ENCODE measurements at places on chromosomes 6 and 20.

- peak; percentile 33 for DNase-seq
Measured at GRCh38 chr20:50635676-50636600, 55.4 kb downstream of the RIPOR3 start.

- DNase-seq, result no peak
Measured at GRCh38 chr6:134585517-134585873, 267.6 kb upstream of the SGK1 start.

DNA sequence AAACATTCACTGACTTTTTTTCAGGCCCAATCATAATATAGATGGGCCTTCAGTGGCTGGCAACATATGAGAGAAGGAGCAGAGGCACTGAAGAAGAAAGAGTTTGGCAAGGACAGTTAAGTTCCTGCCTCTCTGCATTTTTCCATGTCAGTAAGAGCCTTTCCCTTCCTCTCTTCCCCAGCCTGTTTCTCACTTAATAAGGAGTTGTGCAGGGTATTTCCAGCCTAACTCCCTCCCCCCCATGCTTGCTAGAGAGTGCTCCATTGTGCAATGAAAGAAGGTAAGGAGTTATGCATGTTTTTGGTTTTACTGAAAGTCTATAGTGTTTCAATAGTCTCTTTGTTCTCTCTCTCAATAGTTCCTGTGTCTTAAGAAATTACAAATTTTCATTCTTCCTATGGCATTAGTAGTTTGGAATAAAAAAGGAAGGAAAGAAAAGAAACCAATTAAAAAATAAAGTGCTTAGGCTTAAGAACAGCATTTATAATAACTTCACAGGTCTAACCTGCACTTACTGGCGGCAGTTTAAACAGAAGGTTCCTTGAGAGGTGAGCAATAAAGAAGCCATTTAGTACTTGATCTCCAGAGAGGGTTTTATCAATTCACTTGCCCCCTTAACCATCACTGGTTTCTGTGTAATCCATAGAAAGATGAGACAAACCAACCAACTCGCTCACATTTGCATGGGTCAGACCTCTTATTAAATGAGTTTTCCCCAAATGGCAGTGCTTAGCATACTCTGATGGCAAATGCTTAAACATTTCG is 251.1 kb downstream of the PTPRT start:
- no peak for DNase-seq

- no peak for DNase-seq
Measured at GRCh38 chr6:168189200-168190013, 110.4 kb upstream of the FRMD1 start.

DNA sequence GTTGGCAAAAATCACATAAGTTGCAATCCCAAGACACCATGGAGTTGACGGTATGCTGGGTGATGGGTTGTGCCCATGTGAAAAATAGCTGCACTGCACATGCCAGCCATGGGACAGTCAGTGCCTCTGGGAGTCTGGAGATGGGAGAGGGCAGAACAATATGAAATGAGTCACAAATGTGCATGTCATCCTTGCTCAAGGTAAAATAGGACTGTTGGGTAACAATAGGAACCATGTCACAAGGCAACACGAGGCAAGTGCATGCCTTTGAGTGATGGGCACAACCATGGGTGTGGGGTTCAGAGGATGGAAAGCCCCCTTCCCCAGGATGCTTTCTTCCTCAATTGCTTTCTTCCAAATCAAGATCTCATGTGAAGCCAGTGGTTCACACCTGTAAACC is 70.5 kb upstream of the PIM1 start:
- DNase-seq, result no peak

- no peak for DNase-seq
Measured at GRCh38 chr6:39225946-39226437, 3.3 kb downstream of the KCNK5 start.

DNA sequence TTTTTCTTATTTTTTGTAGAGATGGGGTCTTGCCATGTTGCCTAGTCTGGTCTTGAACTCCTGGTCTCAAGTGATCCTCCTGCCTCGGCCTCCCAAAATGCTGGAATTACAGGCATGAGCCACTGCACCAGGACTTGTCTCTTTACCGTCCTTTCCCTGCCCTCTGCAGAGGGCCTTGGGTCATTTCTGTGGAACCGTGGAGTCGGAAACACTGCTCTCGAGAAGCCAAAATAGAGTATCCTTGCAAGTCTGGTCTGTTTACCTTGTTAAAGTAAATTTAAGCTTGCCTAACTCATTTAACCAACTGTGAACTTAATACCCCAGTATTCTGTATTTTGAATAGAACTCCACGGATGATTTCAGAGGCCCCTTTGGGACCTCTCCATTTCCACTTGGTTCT is 51.4 kb downstream of the KDM1B start:
- no peak for DNase-seq

DNA sequence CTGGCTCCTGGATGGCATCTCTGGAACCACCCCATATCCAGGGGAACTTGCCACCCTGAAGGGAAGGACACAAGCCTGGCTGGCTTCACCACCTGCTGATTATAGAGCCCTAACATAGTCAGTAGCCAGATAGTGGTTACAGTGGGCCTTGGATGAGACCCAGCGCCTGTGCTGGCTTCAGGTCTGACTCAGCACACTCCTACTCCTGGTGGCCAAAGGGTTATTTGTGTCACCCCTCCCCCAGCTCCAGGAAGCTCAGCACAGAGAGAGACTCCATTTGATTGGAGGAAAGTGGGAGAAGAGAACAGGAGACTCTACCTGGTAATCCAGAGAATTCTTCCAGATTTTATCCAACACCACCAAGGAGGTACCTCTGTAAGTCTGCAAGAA is 12.8 kb downstream of the SNX14 start:
- DNase-seq, result no peak

GRCh38 chr6:1611572-1612298 is 2.0 kb downstream of the FOXC1 start:
- no peak for DNase-seq

- DNase-seq, result no peak
Measured at GRCh38 chr20:62982124-62983075, 24.4 kb downstream of the BHLHE23 start.

DNA sequence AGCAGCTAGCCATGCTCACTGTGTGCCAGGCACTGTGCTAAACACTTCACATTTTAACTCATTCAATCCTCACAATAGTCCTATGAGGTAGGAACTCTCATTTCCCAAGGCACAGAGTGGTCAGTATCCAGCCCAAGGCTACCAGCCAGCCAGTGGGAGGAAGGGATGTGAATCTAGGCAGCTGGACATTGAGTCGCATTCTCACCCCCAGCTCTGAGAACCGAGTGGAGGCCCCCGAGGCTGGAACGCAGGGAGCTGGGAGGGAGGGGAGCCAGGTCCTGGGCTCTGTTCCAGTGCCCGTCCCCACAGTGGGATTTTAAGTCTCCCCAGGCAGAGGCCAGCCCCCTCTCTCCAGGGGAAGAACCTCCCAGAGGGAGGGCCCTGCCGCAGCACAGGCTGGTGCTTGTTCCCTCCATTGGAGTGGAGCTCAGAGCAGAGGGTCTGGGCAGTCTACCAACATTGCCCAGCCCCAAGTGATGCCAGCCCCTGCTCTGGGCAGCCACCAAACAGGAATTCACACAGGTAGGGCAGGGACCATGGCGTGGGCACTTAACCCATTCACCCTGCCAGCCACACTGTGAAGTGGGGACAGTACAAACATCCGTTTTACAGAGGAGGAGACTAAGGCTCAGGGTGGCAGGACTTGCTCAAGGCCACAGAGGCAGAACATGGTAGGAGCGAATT is 131.3 kb downstream of the CEBPB start:
- DNase-seq, result no peak

GRCh38 chr20:37362821-37363220 is 16.9 kb downstream of the SRC start:
- DNase-seq, result no peak

DNA sequence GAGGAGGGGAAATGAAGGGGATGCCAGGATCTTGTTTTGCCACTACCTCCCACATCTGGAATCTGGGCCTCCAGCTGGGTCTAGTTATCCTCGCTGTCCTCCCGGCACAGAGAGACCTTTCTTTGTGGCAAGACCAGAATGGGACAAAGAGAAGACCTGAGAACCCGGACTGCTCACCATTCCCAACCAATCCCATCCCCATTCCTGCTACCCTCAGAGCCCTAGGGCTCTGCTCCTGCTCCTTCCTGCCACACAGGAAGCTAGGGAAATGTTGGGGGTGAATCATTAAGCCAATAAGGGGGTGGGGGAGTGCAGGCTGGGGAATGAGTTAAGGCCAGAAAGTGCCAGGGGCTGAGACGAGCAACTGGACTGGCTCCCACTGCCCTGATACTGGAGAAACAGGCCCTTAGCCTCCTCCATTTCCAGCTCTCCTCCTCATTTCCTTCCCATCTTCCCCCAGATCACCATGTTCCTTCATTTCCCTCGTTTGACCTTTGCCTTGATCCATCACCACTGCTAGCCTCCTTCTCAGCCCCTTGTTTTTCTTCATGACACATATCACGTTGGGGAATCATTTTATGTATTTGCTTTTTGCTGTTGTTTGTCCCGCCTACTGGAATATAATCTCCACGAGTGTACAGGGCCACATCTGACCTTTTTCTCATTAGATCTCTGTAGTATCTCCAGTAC is 4.6 kb upstream of the IER3 start:
- DNase-seq, result no peak

GRCh38 chr6:39247667-39248194 is 18.5 kb upstream of the KCNK5 start:
- DNase-seq, result no peak

DNA sequence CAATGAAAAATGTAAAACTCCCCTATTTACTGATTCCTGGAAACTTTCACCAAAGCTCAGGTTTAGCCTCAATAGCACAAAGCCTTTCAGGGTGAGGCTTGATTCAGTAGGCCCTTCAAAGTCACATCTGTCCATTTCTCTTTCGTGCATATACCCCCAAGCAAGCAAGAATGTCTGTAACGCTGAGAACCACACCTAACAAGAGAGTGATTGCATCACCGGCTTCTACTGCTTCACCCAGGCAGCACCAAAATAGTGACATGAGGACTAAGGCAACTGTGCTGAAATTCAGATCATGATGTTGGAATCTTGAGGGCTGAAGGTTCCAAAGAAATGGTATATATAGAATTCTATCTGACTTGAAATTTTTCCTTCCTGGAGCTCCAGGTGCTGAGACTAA is 26.1 kb downstream of the CGA start:
- no peak for DNase-seq

DNA sequence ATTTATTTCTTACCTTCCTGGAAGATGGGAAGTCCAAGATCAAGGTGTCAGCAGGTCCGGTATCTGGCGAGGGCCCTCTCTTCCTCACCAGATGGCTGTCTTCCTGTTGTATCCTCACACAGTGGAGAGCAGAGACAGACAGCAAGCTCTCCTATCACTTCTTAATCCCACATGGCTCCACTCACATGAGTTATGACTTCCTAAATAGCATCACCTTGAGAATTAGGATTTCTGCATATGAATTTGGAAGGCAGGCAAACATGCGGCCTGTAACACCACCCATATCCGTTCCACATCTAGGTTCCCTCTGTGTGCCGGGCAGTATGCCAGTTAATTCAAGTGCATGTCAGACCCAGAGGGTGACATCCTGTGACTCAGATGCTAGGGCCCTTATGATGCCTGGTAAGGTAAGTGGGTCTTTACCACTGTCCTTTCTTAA is 2.1 kb downstream of the RAET1E start:
- no peak for DNase-seq

GRCh38 chr6:11410539-11411307 is 126.8 kb upstream of the TMEM170B start:
- no peak for DNase-seq

- no peak for DNase-seq
Measured at GRCh38 chr6:152086223-152086873, 278.9 kb downstream of the ESR1 start.

DNA sequence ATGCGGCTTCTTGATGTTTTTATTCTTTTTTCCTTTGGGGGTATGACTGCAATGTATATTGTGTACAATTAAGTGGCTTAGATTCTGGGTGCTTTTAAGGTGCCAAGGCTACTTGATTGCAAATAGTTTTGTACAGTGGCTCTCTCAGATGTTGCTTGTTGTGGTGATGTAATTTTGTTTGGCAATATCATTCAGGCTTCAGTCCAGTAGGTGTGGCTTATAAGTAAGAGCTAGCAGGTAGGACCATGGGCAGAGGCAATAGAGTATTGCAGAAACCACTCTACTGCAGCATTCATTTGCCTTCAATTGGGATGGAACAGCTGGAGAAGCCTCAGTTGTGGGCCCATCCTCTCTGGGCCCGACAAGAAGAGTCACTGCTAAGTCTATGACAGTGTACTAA is 407.9 kb upstream of the MAN1A1 start:
- DNase-seq, result no peak

DNA sequence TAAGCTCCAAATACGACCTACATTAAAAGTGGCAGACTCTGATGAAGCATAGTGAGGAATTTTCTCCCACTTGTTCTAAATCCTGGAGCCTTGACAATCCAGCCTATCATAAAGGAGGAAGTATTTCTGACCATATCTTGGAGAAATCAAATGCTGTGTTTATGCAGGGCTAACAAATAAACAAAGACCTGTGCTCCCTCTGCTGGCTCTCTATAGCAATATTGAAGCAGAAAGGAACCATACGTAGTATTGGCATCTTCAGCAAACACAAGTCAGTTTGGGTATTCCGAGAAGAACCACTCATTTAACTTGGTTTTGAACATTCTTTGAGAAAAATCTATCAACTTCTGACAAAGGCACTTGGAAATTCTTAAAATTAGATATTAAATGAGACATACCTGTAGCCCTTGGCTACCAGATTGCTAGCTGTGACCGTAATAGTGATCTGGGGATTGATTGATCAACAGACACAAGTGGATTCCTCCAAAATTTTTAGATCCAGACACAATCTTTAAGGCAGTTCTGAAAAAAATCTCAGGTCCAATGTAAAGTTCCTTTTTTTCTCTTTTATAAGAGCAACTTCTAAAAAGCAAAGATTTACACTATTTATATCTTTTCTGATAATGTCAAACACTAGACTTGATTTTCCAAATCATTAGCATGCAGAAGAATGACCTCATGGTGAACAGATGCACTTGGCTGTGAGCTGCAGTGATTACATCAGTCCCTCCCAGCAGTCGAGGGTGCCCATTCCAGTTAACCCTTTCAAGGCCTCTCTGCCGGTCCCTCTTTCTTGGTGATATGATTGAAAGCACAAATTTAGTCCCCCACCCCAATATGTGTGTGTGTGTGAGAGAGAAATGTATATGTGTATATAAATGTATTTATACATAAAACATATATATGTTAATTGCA is 40.2 kb downstream of the INSM1 start:
- no peak for DNase-seq

- no peak for DNase-seq
Measured at GRCh38 chr6:156345700-156346099, 431.5 kb upstream of the ARID1B start.

Measured in stimulated activated CD8-positive, alpha-beta memory T cell treated with anti-CD3 and anti-CD28 coated beads, Interleukin-15, amount 100 ng/mL, for 24 hours (primary cell).